ENCODE measurements at places on chromosomes 2 and 18. TPM values are rescaled to one million over a fixed set of nuclear protein-coding genes. Genes with fewer than 3 reads are reported as not detected.
A peak's percentile ranks its signal among the peaks of the same experiment; 100 is the strongest.

The PLEKHH2 gene
- 17.6 TPM for total RNA-seq

The TM4SF20 gene
- not detected for total RNA-seq

The SLC4A3 gene
- total RNA-seq = 2.9 TPM

DNA sequence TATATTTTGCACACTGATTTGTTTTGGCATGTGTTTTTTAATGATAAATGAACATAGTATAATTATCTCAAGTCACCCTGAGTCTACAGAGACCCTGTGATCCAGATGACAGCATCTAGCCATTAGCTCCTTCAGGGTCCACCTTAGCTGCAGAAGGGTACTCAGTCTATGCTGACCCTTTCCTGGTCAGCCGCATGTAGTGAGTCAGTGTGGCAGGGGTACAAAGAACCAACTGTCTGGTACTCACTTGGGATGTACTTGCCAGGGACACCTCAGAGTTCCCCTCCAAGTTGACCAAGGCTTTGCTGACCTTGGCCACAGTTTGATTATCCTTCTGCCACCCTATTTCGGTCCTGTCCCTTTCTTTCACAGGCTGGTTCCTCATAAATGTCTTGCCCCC lies 369.5 kb downstream of the PLCL1 start:
- DNase-seq = no peak

The TTN gene
- under 0.01 TPM for total RNA-seq

DNA sequence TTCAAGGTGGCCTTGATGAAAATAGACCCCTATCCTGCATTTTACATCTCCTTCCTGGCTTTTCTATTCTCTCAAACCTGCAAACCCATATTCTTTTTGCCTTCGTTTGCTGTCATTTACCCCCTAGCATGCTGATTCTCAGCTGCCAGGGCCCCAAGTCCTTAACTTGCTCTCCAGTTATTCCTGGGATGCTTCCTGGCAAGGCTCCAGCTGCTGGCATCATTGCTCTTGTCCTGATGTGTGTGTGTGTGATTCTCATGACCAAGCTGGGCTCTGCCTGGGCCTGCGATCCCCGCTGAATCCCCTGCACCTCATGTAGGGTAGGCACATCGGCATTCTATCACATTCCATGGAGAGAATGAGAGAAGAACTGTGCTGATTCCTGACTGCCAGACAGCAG lies 11.9 kb downstream of the NPAS2 start:
- DNase-seq = no peak

The UGT1A8 gene
- not detected for total RNA-seq

The TMEM185B gene
- 29.1 TPM for total RNA-seq

- DNase-seq = no peak
Observed at GRCh38 chr2:170019060-170019805, 158.7 kb upstream of the MYO3B start.

DNA sequence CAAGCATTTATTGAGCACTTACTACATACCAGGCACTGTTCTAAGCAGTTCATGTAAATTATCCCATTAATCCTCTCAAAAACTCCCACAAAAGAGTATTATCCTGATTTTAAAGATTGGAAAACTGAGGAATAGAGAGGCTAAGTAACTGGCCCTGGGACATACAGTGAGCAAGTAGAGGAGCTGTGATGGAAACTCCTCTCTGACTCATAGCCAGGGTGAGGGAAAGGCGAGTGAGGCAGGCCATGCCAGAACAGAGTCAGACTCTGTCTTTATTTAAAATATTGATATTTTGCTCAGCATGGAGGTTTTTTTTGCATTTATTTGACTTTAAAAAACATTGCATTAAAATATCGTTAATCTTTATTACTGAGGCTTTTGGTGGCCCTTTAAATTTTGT lies 208.0 kb downstream of the LOXHD1 start:
- DNase-seq = no peak

DNA sequence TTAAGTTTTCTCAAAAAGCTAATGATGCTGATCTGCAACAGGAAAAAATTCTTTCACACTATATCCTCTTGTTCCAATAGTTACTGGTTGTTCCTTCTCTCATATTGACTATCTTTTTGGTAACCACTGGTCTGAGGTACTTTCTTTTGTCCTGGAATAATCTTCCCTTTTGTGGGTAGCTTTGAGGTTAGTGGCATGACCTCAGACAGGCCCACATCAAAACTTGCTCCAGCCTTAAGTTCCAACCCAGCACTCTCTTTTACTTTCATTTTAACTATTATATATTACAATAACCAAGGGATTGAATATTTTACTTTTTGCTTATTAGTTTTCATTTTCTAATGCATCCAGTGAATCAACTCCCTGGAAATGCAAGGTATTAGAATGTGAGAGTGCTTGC lies 9.5 kb downstream of the REG1A start:
- DNase-seq = no peak

DNA sequence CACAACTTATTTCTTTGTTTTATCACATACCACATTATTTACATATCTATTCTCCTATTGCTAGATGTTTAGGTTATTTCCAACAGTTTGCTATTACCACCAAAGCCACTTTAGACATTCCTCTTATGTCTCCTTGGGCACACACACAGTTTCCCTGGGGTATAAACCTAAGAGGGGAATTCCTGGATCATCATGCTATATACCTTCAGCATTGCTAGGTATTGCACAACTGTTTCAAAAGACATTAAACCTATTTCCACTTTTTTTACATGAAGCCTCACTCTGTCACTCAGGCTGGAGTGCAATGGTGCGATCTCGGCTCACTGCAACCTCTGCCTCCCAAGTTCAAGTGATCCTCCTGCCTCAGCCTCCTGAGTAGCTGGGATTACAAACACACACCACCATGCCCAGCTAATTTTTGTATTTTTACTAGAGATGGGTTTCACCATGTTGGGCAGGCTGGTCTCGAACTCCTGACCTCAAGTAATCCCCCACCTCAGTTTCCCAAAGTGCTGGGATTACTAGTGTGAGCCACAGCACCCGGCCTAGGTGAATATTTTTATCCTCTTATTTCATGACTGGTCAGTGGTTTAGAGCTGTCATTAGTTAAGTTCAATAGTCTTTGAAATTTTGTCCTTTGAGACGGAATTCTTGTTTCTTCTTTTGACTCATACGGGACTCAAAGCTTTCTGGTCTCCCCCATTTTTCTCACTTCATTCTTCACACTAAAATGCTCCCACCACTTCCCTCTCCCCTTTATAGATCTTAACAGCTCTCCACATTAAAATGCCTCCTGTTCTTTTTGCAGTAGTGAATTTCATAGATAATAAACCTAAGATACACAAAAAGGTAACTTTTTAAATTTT lies 30.3 kb downstream of the SULT1C4 start:
- no peak for DNase-seq

- DNase-seq = no peak
Observed at GRCh38 chr2:219861307-219861706, 233.9 kb downstream of the SLC4A3 start.

The ACVR1C gene
- 0.93 TPM for total RNA-seq

The UGT1A4 gene
- total RNA-seq = not detected

The GPR45 gene
- 0.98 TPM for total RNA-seq

The ADGRF3 gene
- not detected for total RNA-seq

DNA sequence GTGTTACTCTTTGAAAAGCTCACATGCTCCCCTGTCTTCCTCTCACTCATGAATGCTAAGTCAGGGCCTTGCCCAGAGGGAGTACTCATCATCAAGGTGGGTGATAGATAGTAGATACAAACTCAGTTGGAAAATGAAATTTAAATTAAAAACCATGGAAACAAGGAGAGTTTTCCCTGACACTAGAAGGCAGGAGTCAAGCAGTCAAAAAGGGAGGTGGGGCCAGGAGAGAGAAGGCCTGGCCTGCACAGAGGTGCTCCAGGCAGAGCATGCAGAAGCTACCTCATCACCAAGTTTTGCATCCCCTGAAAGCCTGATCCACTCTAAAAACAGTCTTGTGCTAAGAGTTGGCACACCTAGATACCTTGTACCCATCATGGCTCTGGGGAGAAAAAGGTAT lies 143.7 kb downstream of the MYO5B start:
- DNase-seq = peak; percentile 54

The CHRNA1 gene
- not detected for total RNA-seq

DNA sequence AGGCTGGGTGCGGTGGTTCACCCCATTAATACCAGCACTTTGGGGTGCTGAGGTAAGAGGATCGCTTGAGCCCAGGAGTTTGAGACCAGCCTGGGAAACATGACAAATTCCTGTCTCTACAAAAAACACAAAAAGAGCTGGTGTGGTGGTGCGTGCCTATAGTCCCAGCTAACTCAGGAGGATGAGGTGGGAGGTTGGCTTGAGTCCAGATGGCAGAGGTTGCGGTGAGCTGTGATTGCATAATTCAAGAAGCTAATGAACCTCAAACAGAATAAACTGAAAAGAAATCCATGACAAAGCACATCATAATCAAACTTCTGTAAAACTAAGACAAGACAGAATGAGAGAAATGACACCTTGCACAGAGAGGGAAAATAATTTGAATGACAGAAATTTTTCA lies 54.8 kb downstream of the SEMA4F start:
- DNase-seq = no peak

GRCh38 chr2:14011190-14011589 lies 621.3 kb upstream of the LRATD1 start:
- no peak for DNase-seq

GRCh38 chr2:45172760-45173392 lies 163.6 kb upstream of the SIX2 start:
- no peak for DNase-seq

DNA sequence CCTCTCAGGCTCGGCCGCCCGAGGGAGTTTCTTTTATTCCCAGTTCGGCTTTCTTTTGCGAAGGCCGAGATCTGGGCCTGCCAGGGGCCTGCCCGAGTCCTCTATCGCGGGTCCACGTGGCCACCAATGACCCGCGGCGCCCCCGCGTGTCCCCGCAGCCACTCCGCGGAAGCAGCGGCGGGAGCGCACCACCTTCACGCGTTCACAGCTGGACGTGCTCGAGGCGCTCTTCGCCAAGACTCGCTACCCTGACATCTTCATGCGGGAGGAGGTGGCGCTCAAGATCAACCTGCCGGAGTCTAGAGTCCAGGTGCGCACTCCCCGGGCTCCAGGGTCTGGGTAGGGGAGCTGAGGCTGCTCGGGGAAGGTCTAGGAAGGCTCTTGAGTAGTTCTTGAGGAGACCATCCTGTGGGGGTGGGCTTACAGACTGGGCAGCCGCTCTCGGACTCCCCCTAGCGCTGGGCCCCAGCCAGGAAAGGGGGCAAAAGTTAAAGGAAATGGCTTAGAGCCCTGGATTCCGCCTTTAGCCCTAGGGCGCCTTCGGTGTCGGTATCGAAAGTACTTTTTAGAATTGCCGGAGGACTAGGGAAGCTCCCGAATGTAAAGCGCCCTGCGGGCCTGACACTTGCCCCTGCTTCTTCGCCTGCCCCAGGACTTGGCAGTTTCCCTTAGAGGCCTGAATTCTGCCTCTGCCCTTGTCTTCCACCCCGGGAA lies 3.4 kb downstream of the OTX1 start:
- no peak for DNase-seq

- no peak for DNase-seq
Observed at GRCh38 chr18:49243391-49243790, 217.1 kb downstream of the DYM start.

DNA sequence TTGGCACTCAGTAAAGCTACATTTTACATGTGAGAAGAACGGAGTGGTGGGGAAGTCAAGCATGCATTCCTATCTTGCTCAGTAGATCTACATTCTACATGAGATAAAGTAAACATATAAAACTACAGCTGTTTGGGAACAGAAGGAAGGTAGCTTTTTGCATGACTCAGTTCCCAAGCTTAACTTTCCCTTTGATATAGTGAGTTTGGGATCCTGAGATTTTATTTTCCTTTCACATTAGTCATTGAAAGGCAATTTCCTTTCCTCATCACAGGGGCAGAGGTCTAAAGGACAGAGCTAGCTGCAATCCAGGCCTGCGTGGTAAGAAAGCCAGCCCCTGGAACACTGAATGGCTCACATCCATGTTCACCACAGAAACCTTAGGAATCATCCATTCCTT lies 257.2 kb downstream of the SRBD1 start:
- DNase-seq = no peak

- DNase-seq = no peak
Observed at GRCh38 chr2:179252423-179252822, 12.2 kb downstream of the SESTD1 start.

DNA sequence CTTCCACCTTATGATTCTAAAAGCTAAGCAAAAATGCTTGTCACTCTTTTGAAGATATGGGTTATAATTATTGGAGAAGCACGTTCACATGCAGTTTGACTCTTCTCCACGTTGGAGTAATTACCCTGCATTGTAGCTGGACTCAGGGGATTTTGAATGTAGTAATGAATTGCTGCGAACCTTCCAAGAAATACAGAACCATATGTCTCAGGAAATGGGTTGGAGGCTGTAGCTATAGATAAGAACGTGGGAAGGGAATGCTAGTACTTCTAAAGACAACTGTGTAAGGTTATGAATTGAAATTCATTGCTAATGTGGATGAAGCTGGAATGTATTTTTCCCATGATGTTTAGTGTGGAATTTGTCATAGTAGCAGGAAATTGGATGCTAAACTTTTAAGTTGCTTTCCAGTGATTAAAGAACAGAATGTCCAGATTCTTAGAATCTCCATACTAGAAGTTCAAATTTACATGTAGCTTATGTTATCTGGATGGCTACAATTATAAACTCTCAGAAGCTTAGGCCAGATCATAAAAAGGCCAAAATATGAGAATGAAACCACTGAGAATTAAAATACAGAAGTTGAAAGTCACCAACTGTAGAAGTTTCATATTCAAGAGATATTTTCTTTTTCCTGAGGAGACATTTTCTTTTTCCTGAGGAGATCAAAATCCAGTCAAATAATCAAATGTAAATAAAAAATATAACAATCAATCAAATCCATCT lies 27.3 kb upstream of the SPOPL start:
- no peak for DNase-seq

DNA sequence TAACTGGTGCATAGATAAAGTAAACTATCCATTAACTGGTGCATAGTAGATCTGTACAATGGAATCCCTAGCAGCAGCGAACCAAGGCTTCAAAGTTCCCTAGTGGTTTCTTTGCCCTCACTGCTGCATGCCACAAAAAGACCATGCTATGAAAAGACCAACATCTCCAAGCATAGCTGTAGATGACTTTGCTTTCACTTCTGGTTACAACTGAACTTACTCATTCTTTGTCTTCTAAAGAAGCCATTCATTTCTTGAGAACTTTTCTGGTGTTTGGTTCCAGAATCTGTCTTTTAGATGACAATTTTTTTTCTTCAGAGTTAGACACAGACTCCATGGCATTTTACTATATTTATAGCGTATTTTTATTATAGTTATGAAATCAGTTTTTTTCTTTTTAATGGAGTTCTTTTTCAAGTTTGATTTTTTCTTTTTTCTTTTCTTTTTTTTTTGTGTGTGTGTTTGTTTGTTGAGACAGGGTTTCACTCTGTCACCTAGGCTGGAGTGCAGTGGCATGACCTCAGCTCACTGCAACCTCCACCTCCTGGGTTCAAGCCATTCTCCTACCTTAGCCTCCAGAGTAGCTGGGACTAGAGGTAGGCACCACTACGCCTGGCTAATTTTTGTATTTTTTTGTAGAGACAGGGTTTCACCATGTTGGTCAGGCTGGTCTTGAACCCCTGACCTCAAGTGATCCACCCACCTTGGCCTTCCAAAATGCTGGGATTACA lies 63.6 kb downstream of the SLC35F5 start:
- no peak for DNase-seq

GRCh38 chr2:120650022-120650644 lies 85.5 kb upstream of the GLI2 start:
- no peak for DNase-seq

- no peak for DNase-seq
Observed at GRCh38 chr2:182228741-182229140, 198.1 kb downstream of the PDE1A start.

Measured in SK-MEL-5 (cell line).